Fibroblast of skin of abdomen (primary cell): ENCODE measurements at places on chromosomes 6 and 20.

GRCh38 chr6:44580901-44581300 lies 193.4 kb downstream of the CDC5L start:
- peak; percentile 71 for DNase-seq

GRCh38 chr6:170490259-170490658 lies 62.8 kb downstream of the PSMB1 start:
- DNase-seq, result no peak

- DNase-seq, result peak; percentile 55
These were observed 3.6 kb upstream of the TOX2 start for GRCh38 chr20:43911066-43911465.

- DNase-seq, result no peak
These were observed 18.6 kb downstream of the COL11A2 start for GRCh38 chr6:33173535-33174180.

DNA sequence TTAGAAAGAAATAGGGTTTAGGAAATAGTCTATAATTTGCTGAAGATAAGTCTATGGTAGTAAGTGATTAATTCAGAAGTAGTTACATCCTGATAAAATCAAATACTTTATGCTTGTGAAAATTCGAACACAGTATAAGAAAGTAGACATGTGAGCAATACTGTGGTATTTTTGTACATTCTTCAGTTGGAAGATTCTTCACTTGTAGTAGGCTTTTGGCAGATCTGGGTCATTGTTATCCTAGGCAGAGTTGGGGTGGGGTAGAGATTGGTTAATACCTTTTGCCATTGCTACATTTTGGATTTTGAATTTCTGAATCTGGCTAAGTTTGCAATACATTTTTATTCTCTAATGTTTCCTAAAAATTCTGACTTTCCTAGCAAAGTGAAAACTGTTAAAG lies 197.5 kb downstream of the BCKDHB start:
- DNase-seq, result peak; percentile 49

DNA sequence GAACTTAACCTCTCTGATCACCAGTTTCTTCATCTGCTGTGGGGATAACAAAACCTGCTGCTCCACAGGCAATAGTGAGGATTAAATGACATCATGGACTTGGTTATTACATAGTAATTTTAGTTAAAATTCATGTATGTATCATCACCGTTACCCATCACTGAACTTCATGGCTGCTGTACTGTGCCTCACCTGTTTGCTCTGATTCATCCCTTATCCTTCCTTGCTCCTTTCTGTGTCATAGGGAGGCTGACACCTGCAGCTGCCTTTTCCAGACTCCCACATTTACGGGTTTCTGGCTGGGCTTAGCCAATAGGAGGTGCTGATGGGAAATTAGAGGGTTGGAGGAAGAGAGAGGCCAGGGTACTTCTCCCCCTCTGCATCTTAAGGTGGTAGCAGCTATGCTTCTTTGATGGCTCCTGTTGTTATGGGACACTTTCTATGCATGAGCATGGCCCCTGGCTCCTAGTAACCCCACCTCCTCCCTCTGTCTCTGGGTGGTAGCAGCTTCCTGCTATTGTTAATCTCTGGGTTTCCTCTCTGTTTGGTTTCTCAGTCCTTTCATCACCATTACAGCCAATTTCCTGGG lies 332.1 kb downstream of the DHX35 start:
- no peak for DNase-seq

DNA sequence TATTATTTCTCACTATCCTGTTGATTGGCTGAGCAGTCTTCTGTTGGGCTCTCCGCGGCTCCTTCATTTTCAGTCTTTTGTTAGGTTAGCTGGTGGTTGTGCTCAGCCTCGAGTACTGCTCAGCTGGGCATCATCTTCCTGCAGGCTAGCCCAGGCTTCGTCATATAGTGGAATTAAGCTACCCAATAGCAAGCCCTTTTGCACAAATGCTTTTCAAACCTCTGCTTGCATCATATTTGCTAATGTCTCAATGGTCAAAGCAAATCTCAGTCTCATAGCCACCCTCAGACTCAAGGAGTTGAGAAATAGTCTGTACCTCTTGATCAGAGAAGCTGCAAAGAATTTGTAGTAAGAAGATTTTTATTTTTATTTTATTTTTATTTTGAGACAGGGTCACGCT lies 23.7 kb downstream of the STX11 start:
- no peak for DNase-seq

GRCh38 chr20:45340236-45340847 lies 7.9 kb downstream of the SDC4 start:
- no peak for DNase-seq

DNA sequence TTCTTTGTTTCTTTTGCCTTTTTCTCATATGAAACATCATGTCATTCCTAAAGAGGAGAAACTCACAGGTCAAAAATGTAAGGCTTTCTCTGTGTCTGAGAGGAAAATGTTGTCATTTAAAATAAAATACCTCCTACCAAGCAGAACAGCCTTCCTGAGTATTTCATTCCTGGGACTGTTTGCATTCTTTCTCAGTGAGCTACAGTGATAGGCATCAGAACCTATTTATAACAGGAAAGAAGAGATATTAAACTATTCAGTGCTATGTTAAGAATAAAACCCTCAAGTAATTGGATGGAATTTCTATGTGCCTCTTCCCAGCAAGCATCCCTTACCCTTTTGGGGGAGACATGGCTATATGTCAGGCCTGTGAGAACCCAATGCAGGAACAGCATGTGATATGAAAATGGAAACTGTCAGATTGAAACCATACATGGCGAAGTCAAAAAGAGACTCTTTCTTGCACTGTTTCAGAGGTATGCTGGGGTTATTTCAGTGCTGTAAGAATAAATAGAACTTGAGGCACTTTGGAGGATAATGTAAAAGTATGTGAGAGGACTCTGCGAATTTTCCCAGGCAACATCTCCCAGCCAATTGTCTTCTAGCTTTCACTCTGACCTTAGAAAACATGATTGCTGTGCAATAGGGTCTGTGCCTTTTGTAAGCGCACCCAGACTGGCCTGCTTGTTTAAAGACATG lies 133.8 kb upstream of the CCN2 start:
- peak; percentile 98 for DNase-seq

- DNase-seq, result no peak
These were observed 74.3 kb downstream of the TNFRSF21 start for GRCh38 chr6:47235421-47235820.

DNA sequence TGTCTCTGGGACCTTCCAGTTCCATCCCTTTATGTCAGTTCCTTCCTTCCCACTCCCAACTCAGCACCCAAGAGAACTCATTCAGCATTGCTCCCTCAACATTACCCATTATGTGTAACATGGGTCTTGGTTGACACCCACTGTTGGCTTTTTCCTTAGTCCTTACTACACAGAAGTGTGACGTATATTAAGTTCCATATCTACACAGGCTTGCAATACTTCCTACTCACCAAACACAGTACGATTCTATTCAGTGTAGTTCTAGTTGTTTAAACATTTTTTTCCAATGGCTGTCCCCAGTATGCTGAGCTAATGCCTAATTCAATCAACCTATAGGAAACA lies 37.7 kb downstream of the ARHGAP18 start:
- DNase-seq, result no peak

DNA sequence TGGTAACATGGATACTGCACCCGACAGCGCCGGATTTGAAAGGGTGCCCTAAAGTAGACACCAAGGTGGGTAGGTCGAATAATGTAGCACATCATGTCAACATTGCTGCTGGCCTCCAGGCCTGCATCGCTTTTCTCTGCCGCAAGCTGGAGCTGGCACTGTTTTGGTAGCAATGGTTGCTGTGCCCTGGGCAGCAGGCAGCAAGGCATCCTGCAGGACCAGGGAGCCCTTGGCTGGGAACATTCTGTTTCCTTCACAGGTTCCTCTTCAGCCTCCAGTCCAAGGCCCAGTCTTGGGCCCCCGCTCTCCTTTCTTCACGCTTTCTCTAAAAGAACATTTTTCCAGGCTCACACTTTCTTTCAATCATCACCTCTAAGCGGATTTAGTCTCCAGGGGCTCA lies 365.8 kb upstream of the JARID2 start:
- no peak for DNase-seq

- DNase-seq, result peak; percentile 98
These were observed 45.1 kb downstream of the PTK7 start for GRCh38 chr6:43120944-43121913.
